ENCODE measurements at places on chromosomes 13 and 19. TPM values are rescaled to one million over a fixed set of nuclear protein-coding genes. Genes with fewer than 3 reads are reported as not detected.

DNA sequence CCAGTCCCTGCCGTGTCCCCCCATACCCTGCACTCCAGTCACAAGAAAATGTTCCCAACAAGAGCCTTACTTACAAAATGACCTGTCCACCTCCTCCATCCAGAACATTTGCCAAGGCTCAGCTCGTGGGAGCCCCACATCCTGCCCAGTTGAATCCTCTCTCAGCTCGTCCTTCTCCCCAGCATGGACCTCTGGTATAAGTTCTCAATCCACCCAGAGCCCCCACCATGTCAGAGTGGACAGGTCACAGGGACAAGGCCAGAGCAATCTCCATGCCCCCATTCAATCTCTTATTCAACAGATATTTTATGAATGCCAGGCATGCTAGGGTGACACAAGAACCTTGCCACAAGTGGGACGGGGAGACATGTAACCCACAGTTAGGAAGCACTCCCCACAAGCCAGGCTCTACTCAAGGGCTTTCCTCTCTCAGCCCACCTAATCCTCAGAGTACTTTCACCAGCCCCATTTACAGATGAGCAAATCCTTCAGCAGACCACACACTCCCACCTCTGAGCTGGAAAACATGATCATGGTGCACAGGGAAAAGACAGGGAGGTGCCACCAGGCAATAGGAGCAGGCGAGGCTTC, 15.1 kb downstream of the DEDD2 start:
- no peak for DNase-seq

Gene SIAH3
- total RNA-seq, result 0.16 TPM

DNA sequence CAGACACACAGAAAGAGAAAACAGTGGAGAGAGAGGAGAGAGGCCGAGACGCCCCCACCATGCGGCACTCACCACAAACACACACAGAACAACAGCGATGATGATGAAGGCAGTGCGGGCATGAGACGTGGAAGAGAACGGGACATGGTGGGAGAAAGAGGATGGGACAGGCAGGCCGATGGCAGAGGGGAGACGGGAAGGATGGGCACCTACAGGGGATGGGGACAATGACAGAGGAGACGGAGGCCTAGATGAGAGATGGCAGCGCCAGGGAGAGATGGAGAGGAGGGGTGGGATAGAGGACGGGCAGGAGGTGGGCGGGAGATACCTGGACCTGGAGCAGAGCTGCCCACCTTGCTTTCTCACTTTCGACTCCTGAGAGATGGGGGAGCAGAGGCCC, 1.1 kb upstream of the KLK14 start:
- no peak for DNase-seq

Gene TUBB4A
- total RNA-seq, result 2.5 TPM

DNA sequence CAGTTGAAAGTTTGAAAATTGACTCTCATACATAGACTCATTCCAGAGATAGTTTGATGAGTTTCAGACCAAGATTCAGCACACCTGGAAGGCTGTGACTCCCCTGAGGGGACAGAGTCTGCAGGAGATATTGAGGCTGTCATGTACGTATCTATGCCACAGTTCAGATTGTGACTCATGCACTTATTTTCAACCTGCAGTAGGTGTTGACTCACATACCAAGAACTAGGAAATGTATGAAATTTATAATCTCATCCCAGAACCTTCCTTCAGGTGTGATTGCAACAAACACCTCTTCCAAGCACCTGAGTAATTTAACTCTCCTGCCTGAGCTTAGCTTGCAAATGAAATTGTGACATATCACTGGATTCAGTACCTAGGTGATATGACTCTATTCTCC, 64.4 kb upstream of the ZNF43 start:
- DNase-seq, result no peak

DNA sequence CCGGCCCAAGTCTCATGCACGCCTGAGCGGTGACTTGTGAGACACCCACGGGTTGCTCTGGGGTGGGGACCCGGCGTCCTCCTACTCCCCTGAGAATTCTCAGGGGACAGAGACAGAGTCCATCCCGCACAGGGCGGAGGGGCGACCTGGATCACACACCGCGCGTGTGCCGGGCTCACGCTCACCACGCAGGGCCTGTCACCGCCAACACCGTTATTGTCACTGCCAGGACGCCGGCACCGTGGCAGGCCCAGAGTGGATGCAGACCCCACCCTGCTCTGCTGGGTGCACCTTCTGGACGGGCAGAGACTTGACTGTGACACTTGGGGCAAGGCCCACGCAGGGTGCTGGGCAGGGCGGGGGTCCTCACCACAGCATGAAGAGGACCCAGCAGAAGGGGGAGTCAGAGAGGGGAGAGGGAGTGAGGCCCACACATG, 16.2 kb downstream of the MOB3A start:
- DNase-seq, result no peak

Gene NAT14
- total RNA-seq, result 7.1 TPM

- no peak for DNase-seq
Observed at GRCh38 chr13:41823476-41823875, 137.4 kb downstream of the VWA8 start.

- peak; percentile 72 for DNase-seq
Observed at GRCh38 chr19:13154241-13154778, 4.1 kb downstream of the IER2 start.

Data from urinary bladder (tissue), 4 donors.